ENCODE measurements at places on chromosomes 11 and 22.

GRCh38 chr11:130340671-130341319 is 26.1 kb upstream of the ZBTB44 start:
- DNase-seq, result no peak

DNA sequence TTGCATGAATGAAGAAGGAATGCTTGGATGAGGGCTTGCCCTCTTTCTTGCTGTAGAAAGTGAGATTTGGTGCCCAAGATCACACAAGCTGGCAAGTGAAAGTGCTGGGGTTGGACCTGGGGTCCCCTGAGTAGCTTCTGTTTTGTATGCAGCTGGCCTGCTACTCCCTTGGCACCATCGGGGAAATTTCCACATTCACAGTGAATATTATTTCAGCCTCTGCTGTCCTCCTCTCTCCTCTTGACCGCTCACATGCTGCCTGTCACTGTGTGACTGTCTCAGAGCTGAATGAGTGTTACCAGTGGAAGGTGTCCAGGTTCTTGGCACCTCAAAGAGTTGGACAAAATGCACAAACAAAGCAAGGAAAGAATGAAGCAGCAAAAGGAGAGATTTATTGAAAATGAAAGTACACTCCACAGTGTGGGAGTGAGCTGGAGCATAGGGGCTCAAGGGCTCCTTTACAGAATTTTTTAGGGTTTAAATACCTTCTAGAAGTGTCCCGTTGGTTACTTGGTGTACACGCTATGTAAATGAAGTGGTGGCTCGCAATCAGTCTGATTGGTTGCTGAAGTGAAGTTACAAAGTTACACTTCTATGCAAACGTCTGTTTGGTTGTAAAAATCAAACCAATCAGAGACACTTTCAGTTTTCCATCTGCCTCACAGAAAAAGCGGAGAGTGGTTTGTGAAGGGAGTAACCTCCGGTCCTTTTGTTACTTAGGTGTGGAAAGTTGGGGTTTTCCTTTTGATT is 87.4 kb downstream of the DEPDC5 start:
- no peak for DNase-seq

GRCh38 chr11:34680918-34681586 is 60.2 kb downstream of the EHF start:
- DNase-seq, result no peak

GRCh38 chr11:65560555-65561418 is 2.6 kb upstream of the LTBP3 start:
- DNase-seq, result no peak

GRCh38 chr22:41369424-41369745 is 12.4 kb upstream of the TEF start:
- DNase-seq, result no peak

DNA sequence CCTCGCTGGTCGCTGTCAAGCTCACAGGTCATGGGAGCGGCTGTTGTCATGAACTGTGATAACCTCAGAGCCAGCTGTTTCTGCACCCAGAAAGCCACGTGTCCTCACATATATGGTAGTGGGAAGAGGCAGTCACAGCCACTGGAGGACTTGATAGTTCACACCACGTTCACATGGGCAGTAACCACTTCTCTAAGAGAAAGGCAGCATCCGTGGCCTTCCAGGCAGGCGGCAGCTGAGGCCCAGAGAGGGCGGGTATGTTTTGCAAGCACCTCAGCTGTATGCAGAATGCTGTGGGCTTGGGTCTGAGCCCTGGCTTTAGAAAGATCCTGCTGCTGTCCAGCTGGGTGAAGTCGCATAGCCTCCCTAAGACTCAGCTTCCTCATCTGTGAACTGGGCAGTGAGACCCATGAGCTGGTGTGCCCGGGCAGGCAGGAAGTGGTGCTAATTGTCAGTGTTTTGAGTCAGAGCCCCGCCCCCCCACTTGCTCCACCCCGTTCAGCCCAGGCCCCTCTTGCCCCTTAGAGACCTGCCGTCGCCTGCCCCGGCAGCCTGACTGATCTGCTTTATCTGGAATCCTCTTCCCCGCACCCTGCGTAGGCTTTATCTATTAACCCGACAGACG is 13.3 kb downstream of the TTC38 start:
- DNase-seq, result no peak

DNA sequence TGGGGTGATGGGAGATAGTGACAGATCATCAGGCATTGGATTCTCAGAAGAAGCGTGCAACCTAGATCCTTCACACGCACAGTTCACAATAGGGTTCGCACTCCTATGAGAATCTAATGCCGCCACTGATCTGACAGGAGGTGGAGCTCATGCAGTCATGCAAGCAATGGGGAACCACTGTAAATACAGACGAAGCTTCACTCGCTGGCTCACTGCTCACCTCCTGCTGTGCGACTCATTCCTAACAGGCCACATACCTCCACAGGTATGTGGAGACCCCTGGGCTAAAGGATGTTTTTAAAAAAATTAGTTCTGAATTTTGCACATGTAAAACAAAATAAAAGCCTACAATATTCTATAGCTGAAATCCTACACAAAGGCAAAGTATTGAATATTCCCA is 20.5 kb upstream of the TEAD1 start:
- no peak for DNase-seq

DNA sequence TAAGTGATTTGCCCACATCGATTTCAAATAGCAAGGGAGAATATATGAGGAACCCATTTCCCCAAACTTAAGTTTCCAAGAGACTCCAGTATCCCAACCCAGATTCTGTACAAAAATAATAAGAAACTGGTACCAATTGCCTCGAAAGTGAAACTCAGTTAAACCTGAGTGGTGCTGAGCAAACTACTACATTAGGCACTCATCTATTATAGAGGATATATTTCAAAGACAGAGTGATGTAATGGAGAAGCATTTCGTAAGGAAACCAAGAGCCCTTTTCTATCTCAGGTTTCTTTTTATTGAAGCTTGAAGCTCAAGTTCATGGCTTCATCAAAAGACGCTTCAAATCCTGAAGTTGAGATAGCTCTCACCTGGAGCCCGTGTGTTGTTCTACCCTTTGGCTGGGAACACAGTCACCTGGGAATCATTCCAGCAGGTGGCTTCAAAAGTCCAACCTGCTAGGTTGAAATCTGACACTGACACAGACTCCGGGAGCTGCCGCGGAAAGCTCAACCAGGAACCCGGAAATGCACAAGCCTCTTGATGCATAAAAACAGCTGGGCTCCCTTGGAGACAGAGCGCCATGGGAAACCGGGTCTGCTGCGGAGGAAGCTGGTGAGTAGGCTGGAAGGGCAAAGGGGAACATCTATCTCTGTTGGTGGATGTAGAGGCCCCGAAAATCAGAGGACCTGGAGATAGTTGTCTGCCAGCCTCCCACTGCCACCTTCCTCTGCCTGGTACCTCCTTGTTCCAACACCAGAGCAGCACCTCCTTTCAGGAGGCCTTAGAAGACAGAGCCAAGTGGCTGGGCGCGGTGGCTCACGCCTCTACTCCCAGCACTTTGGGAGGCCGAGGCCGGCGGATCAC is at the start of gene C11orf52:
C11orf52 (plus strand) TSS at position 524 of the 867 bp plus-strand sequence; CDS start at position 584, 60 bp downstream.
- peak; percentile 97 for DNase-seq

GRCh38 chr11:75479597-75480145 is 46.1 kb downstream of the GDPD5 start:
- peak; percentile 18 for DNase-seq

GRCh38 chr11:62182147-62182891 is 7.7 kb upstream of the SCGB1D1 start:
- DNase-seq, result no peak

GRCh38 chr11:65891219-65892136 is 1.0 kb downstream of the CCDC85B start:
- no peak for DNase-seq
